ENCODE measurements at places on chromosomes 6 and 20. TPM values are rescaled to one million over a fixed set of nuclear protein-coding genes. Genes with fewer than 3 reads are reported as not detected.

DNA sequence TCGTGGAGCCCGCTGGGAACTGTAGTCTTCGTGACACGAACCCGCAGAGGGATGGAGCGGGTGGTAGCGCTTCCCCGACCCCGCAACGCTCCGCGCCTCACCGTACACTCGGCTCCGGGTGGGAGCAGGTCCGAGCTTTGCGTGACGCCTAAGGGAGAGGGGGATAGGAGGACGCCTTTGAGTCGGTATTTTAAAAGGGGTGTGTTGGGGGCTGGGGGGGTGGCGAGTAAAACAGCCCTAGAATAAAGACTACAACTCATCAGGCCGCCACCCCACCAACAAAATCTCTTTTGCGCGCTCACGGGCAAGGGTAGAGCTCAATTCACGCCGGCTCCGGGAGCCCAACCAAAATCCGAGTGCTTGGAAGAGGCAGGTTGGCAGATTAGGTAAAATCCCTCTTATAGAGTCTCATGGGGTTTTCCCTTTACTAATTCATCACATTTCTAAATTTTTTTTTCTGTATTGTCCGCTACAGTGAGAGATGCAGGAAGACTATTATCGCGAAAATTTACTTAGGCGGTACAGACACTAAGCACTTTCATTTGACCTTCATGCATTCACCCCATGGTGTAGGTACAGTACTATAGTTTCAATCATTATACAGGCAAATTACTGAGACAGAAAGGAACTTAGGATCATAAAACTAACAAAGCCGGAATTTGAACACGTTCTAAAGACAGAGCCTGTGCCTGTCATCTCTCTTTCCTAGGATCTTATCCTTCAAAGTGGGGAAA lies 706 bp upstream of the SNX14 start:
- no peak for DNase-seq

- DNase-seq: no peak
Measured at GRCh38 chr6:106892186-106892585, 82.3 kb downstream of the CD24 start.

DNA sequence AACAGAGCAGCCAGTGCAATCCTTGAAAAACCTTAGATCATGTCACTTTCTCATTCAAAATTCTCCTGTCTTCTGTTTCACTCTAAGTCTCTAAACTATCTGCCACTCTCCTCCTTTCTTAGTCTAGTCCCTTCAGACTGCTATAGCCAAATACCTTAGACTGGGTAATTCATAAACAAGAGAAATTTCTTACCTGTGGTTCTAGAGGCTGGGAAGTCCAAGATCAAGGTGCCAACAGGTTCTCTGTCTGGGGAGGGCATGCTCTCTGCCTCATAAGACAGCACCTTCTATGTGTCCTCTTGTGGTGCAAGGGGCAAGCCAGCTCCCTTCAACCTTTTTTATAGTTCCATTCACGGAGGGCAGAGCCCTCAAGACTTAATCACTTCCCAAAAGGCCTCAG lies 156.3 kb downstream of the MTFR2 start:
- no peak for DNase-seq

DNA sequence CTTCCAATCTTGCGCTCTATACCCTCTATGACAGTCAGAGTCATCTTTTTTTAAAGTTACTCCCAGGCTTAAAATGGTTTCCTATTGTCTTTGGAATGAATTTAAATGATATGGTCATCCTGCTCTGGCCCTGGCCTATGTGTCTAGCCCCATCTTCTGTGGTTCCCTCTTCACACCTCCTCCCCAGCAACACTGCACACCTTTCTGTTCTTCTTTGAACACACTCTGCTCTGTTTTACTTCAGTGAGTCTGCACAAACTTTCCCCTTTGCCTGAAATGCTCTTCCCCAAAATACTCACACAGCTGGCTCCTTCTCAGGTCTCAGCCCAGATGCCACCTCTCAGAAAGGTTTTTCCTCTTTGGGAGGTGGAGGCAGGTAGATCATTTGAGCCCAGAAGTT lies 132.7 kb downstream of the FYN start:
- DNase-seq: no peak

GRCh38 chr6:93792746-93793145 lies 373.4 kb upstream of the EPHA7 start:
- no peak for DNase-seq

- DNase-seq: no peak
Measured at GRCh38 chr20:51125780-51126179, 102.9 kb upstream of the KCNG1 start.

DNA sequence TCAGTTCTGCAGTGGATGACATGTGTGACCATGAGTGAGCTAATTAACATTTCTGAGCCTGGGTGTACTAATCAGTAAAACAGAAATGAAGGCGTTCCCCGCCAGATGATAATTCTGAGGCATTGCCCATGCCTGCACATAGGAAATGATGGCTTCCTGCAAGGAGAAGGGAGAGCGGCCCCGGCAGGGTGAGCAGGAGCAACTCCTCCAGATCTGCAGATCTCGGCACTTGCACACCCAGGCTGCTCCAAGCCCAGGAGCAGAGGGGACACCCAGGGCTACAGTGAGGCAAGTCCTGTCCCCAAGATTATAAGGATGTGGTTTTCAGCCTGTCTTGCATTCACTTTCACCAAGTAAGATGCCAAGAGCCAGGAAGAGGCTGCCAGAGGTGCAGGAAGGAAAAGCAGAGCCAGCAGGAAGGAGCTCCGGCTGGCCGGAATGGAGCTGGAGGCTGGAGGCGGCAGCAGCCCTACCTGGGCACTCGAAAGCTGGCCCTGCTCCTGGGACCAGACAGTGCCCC lies 177.5 kb upstream of the CST7 start:
- DNase-seq: no peak

GRCh38 chr20:62088258-62089127 lies 22.8 kb upstream of the TAF4 start:
- no peak for DNase-seq

DNA sequence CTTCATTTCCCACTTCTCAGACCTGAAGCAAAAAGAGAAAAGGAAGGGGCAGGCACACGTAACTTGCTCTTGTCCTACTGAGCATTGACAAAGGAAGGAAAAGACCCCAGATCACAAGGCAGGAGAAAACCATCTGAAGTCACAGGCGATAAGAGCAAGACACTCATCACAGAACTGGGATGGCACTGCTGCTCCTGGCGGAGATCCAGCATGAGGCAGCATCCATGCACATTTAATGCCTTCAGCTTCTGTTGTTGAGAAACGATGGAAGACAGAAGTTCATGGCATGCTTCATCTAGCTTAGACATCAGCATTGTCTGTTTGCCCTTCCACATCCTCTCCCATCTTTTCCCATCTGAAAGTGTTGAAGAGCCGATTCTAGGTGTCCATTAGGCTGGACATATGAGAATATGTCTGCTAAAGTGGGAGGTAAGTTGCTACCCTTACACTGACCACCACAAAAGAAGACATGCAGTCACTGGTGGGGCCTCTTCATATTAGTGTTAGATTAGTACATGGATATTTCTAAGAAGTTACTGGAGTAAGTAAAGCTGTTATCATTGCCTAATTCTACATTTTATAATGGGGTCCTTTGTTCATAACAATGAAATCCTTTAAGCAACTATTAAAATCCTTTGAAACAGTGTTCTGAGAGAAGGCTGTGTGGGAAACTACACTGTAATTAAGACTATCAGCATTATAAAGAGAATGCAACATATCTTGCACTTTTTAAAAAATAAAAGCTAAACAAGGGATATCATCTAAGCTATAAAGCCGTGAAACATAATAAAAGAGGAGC lies 618.5 kb downstream of the C6orf118 start:
- no peak for DNase-seq

GRCh38 chr6:55601120-55601519 lies 22.1 kb upstream of the HMGCLL1 start:
- DNase-seq: no peak

DNA sequence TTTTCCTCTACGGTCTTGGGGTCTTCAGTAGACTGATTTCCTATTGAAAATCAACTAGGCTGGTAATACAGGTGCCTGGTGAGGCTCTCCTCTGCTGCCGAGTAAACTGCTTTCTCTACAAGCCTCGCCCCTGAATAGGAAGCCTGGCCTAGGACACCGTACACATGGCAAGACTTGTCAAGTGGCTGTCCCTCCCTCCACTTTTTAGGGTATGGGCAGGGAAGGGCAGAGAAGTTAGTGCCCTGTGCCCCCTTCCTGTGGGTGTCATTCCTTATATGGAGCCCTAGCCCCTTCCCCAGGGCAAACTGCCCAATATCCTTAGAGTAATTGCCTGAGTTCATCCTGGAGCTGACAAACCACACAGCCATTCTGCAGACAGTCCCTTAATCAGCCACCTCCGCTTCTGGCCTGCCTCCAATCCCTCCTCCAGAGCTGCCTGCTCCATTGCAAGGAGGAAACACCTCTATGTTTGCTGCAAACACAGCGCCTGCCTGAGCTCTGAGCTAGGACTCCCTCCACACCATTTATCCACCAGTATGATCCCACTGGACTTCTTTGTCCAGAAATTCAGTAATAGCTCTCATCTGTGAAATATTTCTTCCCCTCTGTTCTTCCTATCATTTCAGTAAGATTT lies 93.1 kb downstream of the CHD6 start:
- peak; percentile 39 for DNase-seq

DNA sequence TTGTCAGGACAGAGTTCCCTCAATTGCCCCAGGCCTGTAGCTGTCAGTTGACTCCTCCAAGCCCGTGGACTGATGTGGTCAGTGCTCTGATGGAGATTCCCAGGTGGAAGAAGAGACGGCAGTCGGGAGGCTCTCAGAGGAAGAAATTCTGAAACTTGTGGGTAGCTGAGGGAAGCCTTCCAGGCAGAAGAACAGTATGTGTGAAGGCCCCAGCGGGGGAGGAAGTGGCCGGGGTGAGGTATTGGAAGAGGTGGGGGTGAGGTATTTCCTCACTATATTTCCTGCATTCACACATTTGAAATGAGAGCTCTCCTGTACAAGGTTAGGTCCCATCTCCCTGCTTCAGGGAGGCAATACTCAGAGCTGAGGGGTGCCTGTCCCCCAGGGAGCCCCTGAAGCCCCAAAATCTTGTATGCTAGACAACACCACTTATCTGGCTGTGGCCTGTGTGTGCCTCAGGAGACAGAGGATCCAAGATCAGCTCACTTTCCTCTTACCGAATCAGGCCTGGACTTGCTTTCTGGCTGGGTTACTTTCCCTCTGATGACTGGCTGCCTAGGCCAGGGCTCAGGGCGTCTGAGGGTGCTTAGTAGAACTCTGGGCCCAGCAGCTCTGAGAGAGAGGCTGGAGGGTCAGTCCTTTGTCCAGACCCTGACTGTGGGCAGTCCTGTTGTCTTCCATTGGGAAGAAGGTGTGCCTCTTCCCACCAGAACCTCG lies 49.3 kb upstream of the MYL9 start:
- no peak for DNase-seq

DNA sequence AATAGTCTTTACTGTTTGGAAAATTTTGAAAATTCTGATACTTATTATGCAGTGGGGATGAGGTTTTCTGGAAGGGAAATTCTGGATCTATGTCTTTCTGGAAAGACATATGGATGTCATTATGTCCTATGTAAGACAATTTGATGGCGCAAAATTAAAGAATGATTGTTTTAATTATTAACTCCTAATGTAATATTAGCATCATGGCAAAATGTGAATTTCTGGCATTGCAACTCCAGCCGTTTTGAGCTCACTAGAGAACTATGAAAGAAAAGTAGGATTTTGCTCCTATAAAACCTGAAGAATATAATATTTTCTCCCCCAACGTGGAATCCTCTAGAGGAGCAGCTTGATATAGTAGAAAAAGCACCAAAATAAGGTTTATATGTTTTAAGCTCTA lies 243.2 kb downstream of the RFPL4B start:
- no peak for DNase-seq

- DNase-seq: no peak
Measured at GRCh38 chr6:100099189-100100074, 105.4 kb upstream of the MCHR2 start.

Gene PDYN
- not detected for total RNA-seq

Gene ITPA
- 32.9 TPM for total RNA-seq

Gene FOXS1
- not detected for total RNA-seq

Gene RAD21L1
- not detected for total RNA-seq

Gene CST4
- not detected for total RNA-seq

Gene DNAH8
- total RNA-seq: not detected

Gene SSTR4
- total RNA-seq: not detected

Gene MAK
- total RNA-seq: 0.25 TPM

All from omental fat pad (tissue), 4 donors.